Mesendoderm (in vitro differentiated cells): ENCODE measurements at places on chromosomes 1 and 21.

DNA sequence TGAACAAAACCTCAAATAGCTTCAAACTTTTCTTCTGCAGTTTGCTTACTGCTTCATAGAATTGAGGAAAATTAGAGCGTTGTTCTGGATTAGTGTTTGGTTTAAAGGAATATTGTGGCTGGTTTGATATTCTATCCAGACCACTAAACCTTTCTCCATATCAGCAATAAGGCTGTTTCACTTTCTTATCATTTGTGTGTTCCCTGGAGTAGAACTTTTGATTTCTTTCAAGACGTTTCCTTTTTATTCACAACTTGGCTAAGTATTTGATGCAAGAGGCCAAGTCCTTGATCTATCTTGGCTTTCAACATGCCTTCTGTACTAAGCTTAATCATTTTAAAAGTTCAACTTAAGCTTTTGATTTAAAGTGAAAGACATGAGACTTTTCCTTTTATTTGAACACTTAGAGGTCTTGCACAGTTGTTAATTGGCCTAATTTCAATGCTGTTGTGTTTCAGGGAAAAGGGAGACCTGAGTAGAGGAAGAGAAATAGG, 359.1 kb downstream of the S1PR1 start:
- no peak for DNase-seq

DNA sequence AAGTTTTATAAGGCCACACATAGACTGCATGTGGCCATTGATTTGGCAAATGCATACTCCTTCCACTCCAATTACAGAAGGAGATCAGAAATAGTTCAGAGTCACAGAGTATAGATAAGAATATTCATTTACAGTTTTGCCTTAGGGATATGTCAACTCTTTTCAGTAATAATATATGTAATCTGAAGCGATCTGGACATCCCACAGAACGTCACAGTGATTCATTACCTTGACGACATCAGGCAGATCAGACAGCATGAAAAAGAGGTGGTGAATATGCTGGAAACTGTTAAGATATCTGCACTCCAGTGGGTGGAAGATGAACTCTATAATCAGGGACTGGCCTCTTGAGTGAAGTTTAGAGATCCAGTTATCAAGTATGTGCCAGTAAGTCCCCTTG, 240.4 kb downstream of the DPYD start:
- DNase-seq, result no peak

DNA sequence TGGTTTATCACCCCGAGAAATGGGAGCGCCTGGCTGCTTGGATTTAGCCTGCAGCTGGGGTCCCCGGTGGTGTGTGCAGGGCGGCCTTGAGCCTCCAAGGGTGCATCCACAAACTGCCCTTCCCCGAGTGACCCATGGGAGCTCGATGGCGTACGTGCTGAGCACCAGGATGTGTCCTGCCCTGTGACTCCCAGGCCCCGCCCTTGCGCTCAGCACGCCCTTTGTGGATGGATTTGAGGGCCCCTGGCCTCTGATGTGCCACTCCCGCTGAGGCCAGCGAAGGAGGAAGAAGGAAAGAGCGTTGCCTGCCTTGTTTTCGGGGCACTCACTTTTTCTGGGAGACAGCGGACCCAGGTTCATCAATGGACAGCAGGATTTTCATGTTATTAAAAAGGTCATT, 1.7 kb upstream of the TFF3 start:
- DNase-seq, result no peak

GRCh38 chr1:29202584-29203340, 21.1 kb upstream of the SRSF4 start:
- DNase-seq, result peak; percentile 99

GRCh38 chr1:107899655-107900054, 65.3 kb downstream of the VAV3 start:
- peak; percentile 11 for DNase-seq

DNA sequence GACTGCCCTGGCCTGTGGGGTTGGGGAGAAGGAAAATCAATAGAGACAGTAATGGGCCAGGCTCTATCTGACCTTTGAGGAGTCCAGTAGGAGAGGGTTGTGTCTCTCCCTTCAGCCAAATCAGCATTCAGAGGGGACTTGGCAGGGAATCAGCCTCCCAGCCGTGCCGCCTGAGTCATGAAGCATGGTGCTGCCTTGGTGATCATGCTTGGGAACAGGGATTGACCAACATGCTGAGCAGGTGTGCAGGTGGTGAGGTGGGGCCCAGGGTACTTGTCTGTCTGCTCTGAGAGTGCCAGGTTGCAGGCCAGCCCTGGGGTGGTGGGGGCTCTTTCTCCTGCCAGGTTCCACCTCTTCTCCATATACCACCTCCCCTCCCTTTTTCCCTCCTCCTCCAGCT, 58.9 kb upstream of the TLR5 start:
- no peak for DNase-seq

DNA sequence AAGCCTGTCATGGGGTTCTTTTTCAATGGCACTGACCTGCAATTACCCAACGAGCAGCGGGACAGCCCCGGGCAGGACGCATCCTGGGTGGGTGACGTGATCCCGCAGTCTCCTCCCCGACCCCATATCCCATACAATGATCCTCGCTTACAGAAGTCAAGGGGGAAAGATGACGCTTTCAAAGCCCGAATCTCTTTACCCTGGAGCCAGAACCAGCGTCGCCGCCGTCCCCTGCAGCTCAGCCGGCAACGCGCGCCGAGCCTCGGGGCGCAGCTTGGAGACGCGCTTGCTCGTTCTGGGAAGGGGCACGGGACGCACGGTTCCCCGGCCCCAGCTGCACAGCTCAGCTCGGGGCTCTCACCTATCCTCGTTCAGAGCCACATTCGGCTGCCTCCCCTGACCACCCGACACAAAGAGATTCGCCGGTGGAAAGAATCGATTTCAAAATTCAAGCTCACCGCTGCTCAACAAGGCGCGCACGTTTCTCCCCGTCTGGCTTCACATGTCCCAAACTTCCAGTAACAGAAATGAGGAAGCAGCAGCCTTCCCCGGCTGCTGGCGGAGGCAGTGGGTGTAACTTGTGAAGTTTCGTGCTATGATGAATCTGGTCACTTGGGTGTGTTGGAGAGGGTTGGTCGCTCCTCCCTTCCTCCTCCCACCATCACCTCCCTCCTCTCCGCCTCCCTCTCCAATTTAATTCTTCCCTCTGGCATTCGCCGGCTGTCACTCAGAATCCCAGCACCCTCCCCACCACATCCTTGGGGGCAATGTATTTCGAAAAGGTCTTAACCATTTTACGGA, at the start of gene TIAM1:
TIAM1 (minus strand) TSS at position 582 of the 801 bp plus-strand sequence. CDS start 77,289 bp downstream, outside the sequence.
- DNase-seq, result peak; percentile 93

DNA sequence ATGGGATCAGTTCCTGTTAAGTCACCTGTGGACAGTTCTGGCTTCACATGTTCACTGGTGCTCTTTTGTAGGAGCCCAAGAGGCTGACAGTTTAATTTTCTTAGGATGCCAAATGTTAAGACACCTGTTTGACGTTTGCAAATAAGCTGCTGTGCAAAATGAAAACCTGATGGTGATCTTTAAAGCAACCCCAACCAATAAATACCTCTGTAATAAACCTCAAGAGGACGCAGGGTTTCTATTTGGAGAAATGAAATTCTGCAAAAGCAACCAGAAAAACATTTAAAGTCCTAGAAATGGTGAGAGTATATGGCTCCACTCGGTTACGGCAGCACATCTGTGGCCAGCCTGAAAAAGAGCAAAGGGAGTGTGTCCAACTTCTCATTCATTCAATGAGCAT, 5.7 kb upstream of the RHEX start:
- no peak for DNase-seq

- no peak for DNase-seq
These were observed 40.8 kb upstream of the POFUT2 start for GRCh38 chr21:45328198-45329091.
